ENCODE measurements at places on chromosomes 1 and 21.

DNA sequence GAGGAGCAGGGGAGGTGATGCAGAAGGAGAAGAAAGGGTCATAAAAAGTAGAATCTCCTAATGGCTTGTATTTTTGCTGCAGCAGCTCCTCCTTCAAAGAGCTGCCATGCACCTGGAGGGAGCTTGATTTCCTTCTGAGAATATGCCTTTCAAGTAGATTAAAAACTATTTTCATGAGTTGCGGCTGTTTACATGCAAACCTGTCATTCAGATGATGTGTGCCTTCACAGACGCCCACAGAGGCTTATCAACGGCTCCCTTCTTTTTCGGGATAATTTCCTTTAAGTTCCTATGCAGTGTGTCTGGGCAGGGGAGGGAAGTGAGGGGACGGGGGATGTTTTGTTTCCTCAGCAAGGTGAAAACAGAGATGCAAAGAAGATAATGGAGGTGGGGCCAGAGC, 38.8 kb downstream of the TNR start:
- DNase-seq = no peak

DNA sequence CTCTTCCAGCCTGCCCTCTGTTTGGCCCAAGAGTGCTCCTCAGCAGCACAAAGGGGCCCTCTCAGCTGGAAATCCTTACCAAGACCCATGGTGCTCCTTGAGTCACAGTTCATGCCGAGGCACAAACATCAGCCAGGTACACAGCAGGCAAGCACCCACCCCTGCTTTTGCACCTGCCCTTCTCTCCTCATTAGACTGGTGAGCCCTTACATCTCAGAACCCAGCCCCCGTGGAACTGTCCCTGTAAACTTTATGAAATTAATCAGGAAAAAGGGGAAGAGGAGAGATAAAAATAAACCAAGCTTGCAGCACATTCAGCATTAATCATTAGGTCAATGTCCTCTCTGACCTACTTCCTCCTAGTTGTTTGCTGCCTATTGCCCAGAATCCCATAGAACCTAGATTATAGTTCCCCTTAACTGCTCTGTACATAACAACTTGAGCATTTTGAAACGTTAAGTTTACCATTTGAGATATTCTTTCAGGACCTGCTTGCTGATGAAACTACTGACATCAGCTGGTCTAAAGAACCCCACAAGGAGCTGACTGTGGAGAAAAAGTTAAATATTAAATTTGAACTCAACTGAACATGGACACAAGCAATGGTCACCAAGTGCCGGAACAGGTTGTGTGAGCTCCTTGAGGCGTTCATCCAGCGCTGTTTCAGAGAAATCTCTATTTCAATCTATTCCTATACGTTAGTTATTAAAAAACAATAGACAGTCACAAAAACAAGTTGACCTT, 738.4 kb downstream of the MATN1 start:
- no peak for DNase-seq

GRCh38 chr1:170700842-170701615, 37.1 kb downstream of the PRRX1 start:
- no peak for DNase-seq

DNA sequence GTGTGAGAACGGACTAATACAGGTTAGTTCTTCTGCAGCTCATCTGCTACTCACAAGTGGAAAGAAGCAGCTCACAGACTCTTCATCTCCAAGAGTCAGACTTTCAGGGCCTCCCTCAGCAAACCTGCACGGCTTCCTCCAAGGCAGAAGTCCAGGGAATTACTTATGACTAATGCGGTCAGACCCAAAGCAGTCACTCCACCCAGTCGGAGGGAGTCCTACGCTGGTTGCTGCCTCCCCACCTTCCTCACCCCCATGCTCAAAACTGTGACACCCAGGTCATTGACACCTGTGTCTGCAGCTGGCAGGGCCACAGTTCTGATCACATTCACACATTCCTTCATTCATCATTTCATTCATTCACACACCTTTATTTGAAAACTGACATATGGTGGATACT, 38.4 kb upstream of the PRDM2 start:
- no peak for DNase-seq

DNA sequence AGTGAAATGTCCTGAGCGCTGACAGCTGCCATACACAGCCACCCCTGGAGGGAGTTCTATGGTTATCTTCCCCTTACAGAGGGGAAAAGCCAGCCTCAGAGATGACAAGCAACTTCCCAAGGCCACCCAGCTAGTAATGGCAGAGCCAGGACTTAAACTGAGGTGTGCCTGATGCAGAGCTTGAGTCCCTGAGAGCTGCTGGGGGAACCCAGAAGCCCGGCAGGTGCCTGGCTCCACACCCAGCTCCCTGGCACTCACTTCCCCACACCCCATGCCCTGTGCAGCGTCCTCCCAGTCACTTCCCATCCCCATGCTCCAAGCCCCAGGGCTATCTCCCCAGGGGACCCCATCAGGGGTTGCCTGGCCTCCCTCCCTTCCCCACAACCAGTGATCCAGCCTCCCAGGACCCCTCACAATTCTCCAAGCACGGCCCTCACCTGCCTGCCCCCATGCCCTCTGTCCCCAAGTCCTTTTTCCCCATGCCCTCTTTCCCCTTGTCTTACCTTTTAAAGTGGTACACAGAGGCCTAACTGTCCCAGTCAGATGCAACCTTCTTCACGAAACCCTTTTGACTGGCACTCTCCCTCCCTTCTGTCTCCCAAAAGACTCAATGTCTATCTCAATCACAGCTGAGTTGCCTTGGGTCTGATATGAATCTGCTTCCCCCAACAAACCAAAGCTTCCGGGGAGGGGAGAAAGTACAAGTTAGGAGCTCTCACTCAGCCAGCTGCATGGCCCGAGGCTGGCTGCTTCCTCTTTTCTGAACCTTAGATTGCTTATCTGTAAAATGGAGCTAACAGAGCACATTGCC, 39.8 kb upstream of the LRP8 start:
- DNase-seq = no peak

DNA sequence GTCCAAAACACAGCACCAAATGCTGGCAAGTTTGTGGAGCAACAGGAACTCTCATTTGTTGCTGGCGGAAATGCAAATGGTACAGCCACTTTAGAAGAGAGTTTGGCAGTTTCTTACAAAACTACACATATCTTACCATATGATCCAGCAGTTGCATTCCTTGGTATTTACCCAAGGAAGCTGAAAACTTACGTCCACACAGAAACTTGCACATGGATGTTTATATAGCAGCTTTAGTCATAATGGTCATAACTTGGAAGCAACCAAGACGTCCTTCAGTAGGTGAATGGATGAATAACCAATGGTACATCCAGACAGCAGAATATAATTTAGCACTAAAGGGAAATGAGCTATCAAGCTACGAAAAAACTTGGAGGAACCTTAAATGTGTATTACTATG, 66.4 kb downstream of the MARK1 start:
- no peak for DNase-seq

GRCh38 chr1:113912594-113913311, 7.6 kb downstream of the DCLRE1B start:
- DNase-seq = no peak

- no peak for DNase-seq
Measured at GRCh38 chr1:18927082-18927653, 24.8 kb upstream of the ALDH4A1 start.

DNA sequence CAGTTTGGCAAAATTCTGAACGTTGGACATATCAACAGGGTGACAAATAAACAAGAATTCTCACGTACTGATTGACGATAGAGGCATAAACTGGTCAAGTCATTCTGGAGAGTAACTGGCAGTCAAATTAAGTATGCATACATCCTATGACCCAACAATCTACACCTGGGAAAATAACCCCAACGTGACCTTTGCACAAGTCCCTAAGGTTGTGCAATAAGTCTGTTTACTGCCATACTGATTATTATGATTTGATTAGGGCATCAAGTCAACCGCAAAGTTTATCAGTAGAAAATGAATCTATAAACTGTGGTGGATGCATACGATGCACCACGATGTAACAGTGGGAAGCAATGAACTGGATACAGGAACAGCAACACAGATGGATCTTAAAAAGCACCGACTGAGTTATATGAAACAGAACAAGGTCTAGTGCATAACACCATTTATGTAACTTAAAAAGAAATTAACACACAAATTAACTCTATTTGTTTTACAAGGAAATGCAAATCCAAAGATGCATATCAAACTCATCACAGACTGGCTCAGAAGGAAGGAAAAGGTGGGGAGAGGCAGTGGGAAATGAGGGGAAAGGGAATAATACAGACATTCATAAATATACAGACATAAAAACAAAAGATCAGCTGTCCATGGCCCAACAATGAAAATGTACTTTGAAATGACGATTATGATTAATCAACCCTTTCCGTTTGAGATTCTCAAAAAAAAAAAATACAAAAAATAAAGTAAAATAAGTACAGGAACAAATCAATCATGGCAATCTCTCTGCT, 41.0 kb upstream of the SEC16B start:
- no peak for DNase-seq

DNA sequence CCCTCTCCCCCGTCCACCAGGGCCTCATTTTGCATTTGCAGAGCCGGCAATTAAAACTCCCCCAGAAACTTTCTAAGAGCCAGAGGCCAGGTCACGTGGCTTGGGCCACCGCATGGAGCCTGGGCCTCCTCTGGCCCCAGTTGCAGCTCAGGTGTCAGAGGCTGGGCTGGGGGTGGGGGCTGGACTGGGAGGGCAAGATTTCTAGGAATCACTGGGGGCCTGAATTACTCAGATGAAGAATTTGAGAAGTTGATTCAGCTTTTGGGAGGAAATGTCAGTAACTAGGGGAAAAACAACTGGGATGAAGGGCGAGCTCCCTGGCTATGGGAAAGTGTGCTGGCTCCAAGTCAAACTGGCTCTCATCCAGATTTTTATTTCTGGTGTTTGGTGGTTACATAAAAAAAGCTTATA, 151.0 kb downstream of the CDC7 start:
- DNase-seq = no peak

DNA sequence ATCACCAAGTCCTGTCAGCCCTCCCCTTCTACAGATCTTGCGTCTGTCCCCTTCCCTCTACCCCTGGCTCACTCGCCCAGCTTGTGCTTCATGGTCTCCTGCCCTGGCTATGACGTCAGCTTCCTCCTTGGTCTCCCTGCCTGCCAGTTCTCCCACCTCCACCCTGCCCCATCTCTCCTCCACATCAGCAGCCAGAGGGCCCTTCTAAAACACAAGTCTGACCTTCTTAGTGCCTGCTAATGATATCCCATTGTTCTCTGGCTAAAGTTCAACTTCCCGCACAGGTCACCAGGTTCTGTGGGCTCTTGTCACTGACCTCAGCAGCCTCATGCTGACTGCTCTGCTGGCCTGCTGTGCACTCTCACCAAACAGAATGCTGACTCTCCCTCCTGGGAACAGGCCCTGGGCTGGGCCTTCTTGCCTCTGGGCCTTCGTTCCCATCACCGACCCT, 24.7 kb upstream of the MYCL start:
- no peak for DNase-seq

- DNase-seq = no peak
Measured at GRCh38 chr1:226029093-226029496, 30.0 kb upstream of the SDE2 start.

DNA sequence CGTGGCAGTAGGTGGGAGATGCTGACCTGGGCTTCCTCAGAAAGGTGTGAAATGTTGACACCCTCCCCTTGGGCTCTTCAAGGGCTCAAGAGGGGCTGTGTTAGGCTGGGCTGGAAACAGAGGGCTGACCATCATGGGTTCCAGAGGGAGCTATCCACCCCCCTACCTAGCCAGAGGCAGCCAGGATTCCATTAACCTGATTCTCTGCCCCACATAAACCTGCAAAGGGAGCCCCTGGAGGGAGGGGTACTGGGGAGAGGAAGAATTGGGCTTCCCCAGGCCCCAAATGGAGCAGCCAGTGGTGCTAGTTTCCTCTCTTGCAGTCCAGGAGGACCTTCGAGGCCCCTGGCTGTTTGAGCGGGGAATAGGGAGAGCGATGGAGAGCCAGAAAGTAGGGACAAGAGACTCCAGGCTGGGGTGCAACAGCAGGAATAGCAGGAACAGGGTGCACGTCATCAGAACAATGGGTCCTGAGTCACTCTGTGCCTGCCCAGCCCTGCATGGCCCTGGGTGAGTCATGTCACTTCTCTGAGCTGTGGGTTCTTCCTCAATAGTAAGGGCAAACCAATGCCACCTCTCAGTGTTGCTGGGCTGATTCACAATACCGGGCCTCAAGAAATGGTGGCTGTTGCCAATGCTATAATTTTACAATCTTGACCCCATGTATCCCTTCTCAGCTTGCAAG, 121.2 kb downstream of the EPHB2 start:
- DNase-seq = no peak

- no peak for DNase-seq
Measured at GRCh38 chr1:70048336-70049094, 156.9 kb downstream of the LRRC40 start.

DNA sequence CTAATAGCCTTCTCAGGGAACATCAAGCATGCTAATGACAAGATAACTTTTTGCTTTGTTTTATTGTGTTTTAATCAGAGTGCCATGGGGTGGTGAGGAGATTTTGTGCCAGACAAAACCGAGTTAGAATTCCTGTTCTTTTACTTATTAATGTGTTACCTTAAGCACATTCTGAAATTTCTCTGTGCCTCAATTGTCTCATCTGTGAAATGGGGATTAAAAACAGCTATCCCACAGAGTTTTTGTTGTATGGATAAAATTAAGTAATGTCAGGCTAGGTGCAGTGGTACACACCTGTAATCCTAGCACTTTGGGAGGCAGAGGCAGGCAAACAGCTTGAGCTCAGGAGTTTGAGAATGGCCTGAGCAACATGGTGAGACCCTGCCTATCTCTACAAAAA, 138.0 kb downstream of the PROX1 start:
- no peak for DNase-seq

DNA sequence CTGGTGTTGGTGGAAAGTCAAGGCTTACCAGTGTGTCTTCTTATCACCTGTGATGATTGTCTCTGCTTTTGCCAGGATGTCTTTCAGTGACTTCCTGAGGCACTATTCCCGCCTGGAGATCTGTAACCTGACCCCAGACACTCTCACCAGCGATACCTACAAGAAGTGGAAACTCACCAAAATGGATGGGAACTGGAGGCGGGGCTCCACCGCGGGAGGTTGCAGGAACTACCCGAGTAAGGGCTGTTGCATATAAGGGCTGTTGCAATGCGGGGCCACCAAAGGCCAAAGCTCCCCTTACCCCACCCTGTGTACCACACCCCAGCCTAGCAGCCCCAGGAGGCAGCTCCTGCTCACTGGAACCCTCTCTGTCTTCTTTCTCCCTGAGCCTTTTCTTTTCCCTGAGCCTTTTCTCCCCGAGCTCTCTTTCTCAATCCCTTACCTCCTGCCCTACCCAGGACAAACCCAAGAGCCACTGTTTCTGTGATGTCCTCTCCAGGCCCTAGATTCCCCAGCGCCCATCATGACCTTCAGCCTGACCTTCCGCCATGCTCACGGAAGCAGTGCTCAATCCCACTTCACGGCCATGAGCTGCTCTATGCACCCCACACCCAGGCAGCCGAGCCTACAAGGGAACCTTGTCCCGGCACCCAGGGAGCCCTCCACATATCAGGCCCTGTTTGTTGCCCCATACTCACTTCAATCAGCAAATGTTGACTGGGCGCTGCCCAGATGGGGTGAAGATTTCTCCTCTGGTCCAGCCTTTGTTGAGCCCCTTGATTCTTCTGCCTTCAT, 40.6 kb downstream of the CAPN2 start:
- DNase-seq = peak; percentile 75

- DNase-seq = no peak
Measured at GRCh38 chr1:52880206-52880605, 37.6 kb downstream of the ZYG11A start.
